ENCODE measurements at places on chromosomes 11 and 22.
A peak's percentile ranks its signal among the peaks of the same experiment; 100 is the strongest.

DNA sequence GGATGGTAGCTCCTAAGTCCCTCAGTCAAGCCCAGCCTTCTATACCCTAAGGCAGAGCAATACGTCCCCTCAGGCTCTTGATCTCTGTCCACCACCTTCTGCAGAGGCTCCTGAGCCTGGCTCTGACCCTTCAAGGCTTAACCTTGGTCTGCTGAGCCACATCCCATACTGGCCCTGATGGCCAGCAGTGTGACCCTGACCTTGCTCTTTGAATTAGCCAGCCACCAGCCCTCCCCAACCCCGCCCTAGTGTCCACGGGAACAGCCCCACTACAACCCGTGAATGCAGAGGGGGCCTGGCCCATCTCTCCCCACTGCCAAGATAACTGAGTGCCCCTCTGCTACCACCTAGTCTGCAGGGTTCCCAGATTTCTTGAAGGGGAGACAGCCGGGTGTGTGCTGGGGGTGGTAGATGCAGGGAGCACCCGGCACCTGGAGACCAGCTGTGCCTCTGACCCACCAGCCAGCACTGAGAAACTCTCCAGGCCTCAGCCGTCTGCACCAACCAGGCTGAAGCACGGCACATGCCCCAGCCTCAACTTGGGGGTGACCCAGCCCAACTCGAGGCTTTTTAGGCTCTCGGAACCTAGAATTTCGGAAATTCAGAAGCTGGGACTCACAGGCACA lies 6.2 kb downstream of the ARAP1 start:
- no peak for DNase-seq

DNA sequence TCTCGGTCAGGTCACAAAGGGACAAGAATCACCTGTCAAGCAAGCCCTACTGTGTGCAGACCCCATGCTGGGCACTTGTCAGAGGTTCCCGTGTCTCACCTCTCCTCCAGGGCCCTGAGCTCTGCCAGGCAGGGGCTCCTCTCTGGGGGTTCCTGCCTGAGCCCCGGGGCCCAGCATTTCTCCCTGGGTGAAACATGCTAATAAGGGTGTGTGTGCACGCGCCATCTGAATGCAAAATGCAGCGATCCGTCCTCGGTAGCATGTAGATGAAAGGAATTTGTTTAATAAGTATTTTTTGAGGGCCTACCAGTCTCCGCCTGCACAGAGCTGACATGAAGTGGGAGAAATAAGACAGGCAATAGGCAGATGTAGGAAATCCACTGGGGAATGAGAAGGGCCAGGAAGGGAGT lies 5.8 kb downstream of the ELFN2 start:
- no peak for DNase-seq

GRCh38 chr11:96321091-96321490 lies 21.9 kb downstream of the MAML2 start:
- no peak for DNase-seq

DNA sequence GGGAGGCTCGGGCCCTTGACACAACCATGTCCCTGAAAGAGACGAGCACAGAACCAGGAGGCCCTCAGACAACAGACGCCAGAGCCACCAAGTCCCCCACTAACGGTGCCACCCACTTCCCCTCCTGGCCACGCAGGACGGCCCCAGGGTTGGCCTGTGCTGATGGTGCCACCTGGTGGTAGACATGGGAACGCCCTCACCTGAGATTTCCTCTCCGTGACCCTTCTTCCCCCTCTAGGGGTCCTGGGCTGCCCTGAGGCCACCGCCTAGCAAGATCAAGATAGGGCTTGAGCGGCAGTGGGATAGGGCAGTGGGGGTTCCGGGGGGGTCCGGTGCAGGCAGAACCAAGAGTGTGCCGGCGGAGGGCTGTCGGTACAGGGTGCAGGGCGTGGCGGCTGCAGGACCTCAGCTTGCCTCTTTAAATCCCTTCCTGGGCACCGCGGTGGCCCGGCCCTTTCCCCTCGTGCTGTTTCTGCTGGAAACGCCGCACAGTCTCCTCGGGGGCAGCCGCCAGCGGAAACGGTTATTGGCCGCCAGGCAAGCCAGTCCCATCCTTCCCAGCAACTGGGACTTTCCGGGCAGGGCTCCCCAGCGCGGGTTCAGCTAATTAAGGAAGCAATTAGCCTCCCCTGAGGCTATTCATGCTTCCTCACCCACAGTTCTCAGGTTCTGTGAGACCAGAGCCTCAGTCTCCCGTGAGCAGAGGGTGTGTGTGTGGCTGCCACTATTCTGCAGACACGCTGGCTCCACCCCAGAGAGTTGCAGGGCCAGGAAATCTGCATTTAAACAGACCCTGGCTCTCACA lies 5.5 kb upstream of the NFAM1 start:
- peak; percentile 63 for DNase-seq

- DNase-seq, result no peak
Measured at GRCh38 chr22:17912945-17913721, 111.2 kb downstream of the MICAL3 start.

DNA sequence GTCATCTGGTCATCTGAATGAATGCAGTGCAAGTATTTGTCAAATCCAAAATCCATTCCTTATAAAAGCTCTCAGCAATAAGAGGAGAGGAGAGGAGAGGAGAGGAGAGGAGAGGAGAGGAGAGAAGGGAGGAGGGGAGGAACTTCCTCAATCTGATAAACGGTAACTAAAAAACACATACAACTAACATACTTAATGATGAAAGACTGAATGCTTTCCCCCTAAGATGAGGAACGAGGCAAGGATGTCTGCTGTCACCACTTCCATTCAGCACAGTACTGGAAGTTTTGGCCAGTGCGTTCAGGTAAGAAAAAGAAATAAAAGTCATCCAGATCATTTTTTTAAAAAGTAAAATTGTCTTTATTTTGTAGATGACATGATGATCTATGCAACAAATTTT lies 80.4 kb downstream of the CD82 start:
- no peak for DNase-seq

Data from T1000 (cell line).